ENCODE measurements at places on chromosomes 13 and 19.

DNA sequence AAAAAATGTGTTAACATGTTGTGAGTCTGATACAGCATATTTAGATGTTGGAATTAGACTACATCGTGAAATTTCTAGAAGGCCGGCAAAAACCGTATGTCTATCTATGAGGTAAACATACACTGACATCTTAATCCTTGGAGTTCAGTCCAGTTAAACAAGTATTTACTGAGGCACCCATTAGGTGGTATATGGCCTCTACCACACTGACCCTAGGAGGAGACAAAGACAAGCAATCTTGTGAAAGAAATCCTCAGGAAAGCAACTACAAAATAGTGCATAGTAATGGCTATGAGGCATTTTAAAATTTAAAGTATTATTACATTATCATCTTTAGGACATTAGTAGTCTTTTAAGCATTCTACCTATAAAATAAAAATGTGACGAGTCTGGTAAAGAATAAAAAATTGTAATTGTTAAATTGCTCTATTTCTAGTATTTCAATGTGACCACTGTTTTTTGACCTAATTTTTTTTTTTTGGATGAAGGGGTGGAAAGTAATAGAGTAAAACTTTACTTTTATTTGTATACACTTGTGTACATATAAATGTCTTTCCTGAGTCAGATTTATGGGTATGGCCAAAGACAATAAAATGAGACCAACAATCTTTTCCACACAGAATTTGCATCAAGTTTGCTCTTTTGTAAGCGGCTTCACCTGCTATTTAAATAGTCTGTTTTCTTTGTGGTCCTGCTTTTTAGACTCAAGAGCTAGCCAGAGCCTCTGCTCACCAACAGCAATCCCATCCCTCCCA is 50.5 kb downstream of the KATNAL1 start:
- DNase-seq: no peak

- no peak for DNase-seq
Measured at GRCh38 chr13:85332615-85333014, 466.6 kb downstream of the SLITRK6 start.

- DNase-seq: no peak
Measured at GRCh38 chr19:4859697-4860096, 7.8 kb downstream of the PLIN3 start.

DNA sequence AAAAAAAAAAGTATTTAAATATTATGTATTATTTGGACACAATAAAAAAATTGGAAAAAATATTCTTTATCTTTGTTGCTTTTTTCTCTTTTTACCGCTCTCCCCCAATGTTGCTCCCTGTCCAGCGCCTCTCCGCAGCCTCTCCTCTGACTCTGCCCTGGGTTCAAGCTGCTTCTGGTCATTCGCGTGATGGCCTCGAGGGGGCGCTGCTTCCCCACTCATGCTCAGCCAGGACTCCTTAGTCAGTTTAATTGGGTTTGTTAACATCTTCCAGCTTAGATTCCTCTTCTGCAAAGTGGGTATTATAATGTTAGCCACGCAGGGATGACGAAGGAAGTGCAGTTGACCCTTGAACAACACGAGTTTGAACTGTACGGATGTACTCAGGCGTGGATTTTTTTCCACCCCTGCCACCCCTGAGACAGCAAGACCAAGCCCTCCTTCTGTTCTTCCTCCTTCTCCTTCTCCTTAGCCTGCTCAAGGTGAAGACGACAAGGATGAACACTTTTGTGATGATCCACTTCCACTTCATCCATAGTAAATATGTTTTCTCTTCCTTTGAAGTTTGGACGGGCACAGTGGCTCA is 4.9 kb upstream of the NWD1 start:
- DNase-seq: peak; percentile 32

DNA sequence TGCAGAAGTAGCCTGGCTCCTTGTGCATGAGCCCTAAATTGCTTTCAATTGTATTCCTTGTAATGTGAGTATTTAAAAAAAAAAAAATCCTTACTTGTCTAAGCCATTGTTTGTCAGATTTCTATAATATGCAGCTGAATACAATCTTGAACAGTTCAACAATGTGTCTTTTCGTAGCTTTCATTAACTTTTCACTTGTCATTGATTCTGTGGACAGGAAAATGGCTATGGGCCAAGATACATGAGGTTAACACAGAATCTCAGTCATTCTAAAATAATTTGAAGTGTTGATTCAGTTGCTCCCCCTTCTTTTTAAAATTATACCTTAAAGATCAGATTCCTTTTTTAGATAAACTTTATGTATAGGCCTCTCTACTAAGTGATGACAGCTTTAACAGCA is 395.8 kb upstream of the KLF12 start:
- no peak for DNase-seq

DNA sequence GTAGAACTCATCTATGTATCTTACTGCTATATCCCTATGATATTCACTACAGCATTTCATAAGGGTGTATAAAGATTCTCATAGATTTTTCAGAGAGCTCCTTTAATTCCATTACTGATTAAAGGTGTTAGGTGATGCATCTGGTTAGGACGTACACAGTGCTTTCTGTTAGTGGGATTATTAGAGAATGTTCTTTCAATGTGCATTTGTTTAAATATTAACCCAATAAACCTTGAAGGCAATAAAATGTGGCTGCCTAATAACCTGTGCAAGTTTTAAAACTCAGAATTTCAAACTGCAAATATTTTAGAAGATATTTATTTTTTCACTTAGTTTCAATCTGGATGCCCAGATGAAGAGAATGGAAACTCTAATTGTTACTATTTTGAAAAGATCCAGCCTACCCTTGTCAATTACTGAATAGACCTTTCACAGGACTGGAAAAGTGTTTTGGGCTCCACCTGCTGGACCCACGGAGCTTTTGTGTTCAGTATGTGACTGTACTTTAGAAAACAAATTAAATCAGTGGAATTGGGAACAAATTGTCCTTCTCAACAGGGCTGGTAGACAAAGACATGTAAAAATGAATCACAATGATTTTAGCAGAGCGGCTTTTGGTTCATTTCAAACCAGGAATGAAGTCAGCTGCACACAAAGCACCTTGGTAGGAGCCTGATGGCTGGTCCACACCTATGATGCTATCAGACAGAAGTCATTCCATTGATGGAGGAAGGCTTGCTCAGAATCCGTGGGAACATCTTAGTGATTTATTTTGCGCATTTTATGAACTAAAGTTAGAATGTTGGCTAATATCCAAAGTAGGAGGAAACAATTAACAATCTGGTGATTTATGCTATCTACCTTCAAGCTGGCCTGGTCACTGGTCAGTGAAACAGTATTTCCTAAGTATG is 89.4 kb upstream of the RAP2A start:
- DNase-seq: peak; percentile 51

- no peak for DNase-seq
Measured at GRCh38 chr19:30074741-30075715, 133.0 kb downstream of the URI1 start.

GRCh38 chr13:112995395-112996191 is 26.6 kb downstream of the MCF2L start:
- DNase-seq: no peak

GRCh38 chr19:54207983-54208783 is 7.5 kb downstream of the RPS9 start:
- DNase-seq: peak; percentile 49

DNA sequence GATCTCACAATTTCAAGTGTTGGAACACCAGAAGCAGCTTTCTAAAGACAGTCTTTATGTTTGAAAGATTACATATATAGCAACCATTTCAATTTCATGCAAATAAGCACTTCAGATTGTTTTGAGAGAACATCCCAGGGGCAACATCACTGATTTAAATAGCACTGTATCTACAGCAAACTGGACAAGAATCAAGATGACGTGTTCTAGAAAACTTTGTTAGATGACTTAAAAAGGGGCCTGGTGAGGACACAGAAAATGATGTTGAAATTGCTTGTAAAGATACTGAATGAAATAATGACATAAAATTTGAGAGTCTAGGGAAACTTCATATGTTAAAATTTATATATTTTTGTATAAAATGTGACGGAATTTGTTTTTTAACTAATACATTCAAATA is 277.1 kb downstream of the KLF12 start:
- no peak for DNase-seq

GRCh38 chr19:33771384-33772101 is 25.1 kb upstream of the KCTD15 start:
- peak; percentile 49 for DNase-seq

- DNase-seq: no peak
Measured at GRCh38 chr13:110517505-110518225, 43.9 kb downstream of the RAB20 start.

DNA sequence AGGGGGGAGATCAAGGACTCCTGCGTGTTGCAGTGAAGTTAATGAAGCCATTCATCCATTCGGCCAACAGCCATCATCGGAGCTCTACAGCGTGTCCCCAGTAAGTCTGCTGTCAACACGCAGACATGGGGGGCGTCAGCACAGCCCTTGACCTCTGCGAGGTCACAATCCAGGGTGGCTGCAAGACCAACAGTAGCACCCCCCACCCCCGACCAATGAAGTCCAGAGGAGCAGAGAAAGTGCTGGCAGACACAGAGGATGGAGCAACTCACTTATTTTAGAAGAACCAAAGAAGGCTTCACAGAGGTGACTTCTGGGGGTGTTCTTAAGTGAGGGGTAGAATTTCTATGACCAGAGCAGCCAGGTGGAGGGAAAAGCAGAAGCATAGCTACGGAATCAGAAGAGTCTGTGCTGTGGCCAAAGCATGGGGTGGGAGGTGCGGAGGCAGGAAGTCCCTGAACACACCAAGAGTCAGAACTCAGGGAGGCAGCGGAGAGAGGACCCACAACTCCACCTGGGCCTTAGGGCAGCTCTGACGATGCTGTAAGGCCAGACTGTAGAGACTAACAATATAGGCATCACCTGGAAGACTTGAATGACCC is 185.4 kb downstream of the FOXO1 start:
- DNase-seq: no peak

DNA sequence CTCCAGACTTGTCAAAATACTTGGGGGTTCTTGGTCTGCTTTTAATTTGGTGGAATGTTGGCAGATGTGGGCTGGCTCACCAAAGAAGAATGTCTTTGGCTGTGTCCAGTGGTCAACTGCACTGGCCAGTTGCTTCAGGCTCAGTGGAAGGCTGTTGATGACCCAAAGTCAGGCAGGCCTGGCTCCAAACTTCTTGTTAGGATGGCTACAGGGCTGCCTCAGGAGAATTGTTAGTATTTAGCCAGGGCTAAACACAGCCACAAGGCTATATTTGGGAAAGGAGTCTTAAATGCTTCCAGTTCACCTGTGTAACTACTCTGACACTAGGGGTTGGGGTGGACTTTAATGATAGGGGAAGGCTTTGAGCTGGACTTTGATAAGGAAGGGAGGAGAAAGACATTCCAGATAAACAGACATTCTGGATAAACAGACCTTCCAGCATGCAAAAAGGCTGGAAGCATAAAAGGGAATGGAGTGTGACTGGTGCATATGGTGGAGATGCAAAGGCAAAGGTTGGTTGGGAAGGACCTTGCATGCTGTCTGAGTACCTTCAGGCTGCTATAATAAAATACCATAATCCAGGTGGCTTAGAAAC is 116.8 kb downstream of the FOXO1 start:
- no peak for DNase-seq

DNA sequence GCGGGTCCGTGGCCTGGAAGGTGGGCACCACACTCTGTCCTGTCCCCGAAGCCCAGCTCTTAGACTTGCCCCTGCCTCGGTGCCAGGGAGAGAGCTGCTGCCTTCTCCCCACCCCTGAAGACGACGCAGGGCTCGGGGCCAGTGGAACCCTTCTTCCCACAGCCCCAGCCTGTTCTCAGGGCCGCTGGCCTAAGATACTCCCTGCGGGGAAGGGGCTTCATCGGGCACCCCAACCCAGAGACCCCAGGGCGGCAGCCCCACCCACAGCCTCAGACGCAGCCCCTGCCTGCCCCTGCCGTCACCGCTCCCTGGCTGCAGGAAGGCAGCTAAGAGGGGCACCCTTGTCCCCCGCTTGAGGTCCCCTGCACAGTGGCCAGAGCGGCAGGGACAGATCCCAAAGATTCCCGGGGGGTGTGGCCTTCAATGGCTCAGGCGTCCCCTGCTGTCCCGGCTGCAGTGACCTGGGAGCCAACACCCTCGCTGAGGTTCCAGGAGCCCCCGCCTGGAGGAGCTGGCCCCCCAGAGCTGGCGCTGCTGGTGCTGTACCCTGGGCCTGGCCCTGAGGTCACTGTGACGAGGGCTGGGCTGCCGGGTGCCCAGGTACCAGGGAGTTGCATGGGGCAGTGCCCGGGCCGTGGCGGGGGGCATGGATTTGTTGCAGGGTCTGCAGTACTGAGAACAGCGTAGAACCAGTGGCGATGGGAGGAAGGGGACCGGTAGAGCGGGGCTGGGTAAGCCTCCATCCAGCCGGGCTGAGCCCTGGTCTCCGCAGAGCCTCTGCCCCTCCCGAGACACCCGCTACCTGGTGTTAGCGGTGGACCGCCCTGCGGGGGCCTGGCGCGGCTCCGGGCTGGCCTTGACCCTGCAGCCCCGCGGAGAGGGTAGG is 1.0 kb downstream of the AMH start:
- no peak for DNase-seq

DNA sequence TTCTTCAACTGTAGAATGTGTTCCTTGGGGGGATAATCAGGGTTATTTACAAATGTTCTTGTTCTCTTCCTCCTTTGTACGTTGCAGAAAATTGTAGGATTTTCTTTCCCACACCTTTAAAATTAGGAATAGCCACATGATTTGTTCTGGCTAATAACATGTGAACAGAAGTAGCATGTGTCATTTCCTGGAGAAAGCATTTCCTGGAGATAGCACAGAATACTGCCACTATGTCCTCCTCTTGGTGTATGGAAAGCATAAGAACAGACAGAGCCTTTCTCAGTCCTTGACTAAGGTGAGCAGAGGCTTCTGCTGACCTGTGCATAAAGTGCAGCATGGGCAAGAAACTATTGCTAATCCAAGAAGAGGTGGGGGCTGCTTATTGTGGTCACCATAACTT is 101.8 kb downstream of the FAM216B start:
- DNase-seq: no peak

DNA sequence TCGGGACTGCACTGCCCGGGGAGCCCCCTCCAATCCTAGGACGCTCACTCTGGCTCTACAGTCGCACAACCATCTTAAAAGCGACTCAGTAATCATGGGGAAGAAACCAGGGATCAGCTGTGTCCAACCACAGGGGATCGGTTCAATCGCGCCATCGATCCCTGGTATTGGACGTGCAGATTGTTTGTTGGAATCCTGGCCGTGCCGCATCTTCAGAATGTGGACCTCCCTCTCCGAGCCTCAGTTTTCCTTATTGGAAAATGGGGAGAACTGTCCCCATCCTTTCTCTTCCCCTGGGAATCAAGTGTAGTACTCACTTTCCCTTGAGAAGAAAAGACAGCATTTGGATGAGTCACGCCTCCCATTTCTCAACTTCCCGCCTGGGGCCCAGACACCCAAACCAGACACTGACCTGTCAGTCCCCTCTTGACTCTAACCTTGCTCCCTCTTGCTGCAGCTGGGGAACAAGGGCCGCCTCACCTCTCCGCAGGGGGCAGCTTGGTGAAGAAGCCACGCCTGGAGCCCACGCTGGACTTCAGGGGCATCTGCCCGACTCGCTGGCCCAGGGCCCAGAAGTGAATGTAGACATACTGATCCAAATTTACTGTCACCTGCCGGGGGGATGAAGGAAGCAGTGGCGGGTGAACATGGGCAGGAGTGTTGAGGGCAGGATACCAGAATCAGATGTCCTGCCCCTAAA is 17.6 kb downstream of the EMP3 start:
- DNase-seq: no peak
